ENCODE measurements at places on chromosomes 2 and 18.

- DNase-seq = no peak
Measured at GRCh38 chr2:217956586-217957457, 46.0 kb downstream of the TNS1 start.

DNA sequence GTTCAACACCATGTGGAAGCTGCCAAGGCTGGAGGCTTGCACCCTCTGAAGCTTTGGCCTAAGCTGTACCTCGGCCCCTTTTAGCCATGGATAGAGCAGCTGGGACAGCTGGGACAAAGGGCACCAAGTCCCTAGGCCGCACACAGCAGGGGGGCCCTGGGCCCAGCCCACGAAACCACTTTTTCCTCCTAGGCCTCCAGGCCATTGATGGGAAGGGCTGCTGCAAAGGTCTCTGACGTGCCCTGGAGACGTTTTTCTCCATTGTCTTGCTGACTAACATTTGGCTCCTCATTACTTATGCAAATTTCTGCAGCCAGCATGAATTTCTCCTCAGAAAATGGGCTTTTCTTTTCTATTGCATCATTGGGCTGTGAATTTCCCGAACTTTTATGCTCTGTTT is 13.7 kb downstream of the RAPGEF4 start:
- no peak for DNase-seq

DNA sequence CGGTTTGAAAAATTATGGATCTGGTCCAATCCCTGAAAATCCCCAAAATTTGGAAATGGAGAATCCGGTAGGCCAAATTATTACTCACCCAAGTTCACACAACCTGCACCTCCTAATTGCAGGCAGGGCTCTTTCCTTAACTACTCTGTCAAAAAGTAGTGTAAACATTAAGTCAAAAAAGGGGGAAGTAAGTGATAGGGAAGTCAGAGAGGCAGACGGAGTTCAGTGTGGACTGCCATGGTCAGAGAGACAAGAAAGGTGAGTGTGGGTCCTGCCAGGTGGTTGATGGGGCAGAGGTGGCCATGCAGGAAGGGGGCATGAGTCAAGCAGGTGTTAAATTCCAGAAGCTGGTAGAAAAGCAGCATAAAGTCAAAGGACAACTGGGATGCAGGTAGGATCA is 104.7 kb upstream of the STPG4 start:
- DNase-seq = no peak

DNA sequence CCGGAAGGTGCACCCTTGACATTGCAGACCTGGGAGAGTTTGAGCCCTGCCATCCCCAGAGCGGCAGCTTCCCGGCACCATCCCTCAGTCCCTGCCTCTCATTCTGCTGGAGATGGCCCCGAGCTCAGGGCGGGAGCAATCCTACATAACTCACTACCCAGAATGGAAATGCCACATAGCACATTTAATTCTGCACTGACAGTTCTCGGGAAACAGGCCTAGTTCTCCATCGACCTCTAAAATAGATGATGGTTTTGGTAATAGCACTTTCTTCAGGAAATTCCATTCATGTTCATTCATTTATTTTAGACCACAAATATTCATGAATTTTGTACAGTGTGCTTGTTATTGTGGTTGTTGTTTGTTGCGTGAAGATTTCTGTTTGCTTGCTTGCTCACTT is 92.9 kb upstream of the SLC14A2 start:
- no peak for DNase-seq

DNA sequence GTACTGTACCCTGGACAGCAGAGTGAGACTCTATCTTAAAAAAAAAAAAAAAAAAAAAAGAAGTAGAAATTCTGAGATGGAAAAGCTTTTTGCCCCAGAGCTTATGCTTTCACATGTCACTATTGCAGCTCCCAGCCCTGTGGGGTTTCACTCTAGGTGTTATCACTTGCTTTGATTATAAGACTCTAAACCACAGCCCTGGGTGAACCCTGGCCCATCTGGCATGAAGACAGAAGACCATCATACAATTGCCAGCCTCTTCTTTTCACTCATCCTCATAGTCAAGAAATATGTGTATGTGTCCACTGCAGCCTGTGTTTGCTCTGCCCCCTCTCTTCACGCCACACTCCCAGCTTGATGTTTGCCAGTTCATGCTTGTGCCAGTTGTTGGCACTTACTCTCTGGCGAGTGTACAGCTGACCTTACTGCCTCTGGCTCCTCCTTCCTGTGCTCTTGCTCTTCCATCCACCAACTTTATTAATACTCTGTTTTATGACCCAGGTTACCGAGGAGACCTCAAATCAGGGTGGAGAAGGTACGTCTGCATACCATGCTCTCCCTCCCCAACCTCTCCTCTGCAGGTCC is 136.7 kb upstream of the NCK2 start:
- DNase-seq = no peak

- DNase-seq = no peak
Measured at GRCh38 chr18:79487183-79487800, 91.6 kb downstream of the NFATC1 start.

DNA sequence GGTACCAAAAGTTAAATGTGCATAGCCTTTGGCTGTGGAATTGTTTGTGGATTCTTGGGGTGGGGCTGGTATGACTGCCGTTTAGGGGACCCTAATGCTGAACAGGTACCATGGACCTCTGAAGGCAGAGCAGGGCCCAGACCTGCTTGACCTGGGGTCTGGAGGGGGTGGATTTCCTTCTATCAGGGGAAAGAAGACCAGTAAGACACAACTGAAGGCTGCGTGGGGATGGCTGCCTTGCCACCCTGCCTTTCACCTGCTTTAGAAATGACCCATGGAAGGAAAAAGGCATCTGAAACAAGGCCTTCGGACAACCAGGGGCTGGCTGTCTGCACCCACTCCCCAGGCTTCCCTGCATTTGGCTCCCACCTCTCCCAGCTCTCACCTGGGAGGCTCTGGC is 17.7 kb upstream of the RESP18 start:
- DNase-seq = no peak

DNA sequence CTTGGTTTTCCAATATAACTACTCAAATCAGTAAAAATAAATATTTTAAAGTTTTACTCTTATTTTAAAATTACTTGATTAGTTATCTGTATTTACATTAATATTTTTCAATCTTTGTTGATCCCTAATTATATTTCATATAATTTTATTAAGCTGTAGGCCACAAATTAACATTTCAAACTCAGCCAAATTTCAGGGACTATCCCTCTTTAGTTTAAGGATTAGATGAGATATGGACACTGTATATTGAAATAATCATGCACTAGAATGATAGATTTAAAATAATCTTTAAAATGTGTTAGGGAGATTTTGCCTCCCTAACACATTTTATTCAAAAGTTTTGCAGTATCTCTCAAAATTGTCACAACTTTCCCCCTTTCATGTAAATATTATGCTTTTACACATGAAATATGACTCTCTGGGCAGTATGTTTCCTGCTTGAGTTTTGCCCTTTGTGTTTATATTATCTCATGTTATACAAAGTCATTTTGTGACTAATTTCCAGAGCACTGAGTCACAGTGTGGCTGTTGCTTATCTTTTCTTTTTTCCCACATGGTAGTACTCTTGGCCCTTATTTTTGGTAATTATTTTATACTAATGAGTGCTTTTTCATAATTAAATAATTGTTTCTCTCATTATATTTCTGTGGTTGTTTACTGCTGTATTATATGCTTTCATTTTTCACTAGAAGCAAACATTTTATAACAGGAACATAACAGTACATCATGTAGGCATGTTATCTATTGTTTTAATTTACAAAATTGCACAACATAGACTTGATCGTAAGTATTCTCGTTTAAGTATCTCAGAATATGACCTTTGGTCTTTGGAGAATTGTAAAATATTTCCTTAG is 1.2 kb downstream of the TFPI start:
- no peak for DNase-seq

GRCh38 chr2:220417503-220417902 is 790.1 kb downstream of the SLC4A3 start:
- no peak for DNase-seq

DNA sequence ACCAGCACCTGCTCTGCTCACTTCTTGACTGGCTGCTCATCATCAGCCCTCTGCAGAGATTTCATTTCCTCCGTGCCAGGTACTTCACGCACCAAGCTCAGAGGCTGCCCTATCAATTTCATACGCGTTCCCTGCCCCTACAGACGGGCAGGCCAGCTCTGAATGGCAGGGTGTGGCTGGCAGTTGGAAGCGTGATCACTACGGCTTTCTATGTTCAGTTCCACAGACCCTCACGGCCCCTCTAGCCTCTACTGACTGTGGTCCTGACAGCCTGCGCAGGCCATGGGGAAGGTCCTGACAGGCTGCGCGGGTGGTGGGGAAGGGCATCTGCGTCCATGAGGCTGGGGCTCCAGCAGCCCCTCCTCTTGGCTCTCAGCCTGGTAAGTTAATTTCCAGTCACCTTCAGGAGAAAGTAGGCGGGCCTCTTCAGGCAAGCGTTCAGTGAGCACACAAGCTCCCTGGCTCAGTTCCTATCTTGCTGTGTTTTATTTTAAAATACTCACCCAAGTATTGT is 154.8 kb downstream of the ZNF236 start:
- DNase-seq = no peak

DNA sequence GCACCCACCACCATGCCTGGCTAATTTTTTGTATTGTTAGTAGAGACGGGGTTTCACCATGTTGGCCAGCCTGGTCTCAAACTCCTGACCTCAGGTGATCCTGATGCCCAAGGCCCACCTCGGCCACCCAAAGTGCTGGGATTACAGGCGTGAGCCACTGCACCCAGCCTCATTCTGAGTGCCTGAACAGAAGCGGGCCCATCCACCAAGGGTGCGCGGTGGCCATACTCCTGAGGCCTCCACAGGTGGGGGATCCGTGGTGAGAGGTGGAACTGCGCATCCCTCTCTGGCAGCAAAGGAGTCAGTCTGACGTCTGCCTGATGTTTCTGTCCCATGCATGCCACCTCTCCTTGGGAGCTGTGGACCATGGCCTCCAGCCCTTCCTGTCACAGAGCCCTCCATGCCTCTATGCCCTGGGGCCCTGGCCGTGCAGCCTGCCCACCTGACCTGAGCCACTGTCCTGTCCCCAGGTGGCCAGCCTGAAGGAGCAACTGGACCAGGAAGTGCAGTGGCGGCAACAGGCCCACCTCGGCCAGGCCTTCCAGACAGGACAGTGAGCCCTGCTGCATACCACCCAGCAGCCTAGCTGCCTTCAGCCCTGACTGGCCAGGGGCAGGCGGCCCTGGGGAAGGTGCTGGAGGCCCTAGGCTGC is 7.6 kb upstream of the SNED1 start:
- DNase-seq = no peak

DNA sequence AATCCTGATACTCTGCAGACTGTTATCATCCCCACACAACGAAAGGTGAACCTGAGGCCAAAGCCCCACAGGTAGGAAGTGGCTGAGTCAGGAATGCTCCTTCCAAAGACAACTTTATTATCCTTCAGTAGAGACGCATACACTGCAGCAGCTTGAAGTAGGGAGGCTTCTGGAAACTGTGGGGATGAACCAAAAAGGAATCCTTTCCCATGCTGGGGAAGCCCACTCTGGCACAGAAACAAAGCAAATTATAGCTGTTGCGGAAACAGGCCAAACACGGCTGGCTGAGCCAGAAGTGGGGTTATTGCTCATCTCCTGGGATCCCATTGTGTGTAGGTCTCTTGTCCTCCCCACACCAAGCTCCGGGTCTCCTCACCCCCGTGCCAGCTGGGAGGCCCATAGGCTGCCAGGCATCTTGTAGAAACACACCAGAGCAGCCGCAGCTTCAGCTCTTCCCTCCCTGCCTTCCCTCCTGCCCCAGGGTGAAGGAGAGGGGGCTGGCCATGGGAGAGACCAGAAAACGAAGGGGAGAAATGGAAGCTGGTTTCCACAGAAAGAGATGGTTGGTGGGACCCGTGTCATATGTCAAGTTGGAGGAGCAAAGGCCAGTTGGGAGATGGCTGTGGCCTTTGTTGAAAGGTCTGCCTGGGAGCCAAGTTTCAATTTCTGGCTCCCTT is 176.9 kb upstream of the NABP1 start:
- no peak for DNase-seq

DNA sequence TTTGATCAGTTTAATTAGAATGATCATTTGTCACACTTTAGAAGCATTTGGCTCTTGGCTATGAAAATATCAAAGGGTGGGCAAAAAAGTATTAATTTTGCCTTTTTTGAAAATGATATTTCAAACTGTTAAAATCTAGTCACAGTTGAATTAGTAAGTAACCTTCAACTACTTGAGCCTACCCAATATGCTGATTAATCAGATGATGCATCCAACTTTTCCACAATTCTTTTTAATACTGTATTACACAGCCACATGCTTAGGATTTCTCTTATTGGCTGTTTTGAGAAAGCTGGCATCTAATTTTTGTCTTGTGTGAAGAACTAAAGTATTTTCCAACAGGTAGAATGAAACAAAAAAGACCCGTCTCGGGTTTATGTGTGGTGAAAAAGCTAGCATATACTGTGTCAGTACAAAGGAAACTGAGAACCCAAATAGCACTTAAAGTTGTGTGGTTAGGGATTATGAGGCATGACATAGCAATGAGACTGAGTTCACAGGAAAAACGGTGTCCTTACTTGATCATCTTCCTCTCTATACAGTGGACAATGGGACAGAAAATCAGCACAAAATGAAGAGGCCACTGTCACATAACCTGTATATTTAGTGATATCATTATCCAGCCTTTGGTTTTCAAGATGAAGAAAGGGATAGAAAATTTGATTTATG is 11.7 kb downstream of the OSBPL6 start:
- DNase-seq = no peak

GRCh38 chr2:68256093-68256450 is 3.7 kb upstream of the PPP3R1 start:
- DNase-seq = no peak

GRCh38 chr2:160613466-160614153 is 120.0 kb upstream of the RBMS1 start:
- no peak for DNase-seq

DNA sequence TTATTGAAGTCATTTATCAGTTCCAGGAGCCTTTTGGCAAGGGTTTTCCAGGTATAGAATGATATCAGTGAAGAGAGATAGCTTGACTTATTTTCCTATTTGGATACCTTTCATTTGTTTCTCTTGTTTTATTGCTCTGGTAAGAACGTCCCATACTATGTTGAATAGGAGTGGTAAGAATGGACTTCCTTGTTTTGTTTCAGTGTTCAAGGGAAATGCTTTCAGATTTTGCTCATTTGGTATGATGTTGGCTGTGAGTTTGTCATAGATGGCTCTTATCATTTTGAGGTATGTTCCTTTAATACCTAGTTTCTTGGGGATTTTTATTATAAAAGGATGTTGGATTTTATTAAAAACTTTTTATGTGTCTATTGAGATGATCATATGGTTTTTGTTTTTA is 87.1 kb upstream of the EPAS1 start:
- DNase-seq = no peak

- DNase-seq = no peak
Measured at GRCh38 chr2:37189452-37190153, 1.1 kb upstream of the SULT6B1 start.

Data from stimulated activated CD4-positive, alpha-beta T cell treated with anti-CD3 and anti-CD28 coated beads, Interleukin-1b, Interleukin-23, amount 100 ng/mL, for 1 hour (primary cell).